ENCODE measurements at places on chromosomes 3 and 15. TPM values are rescaled to one million over a fixed set of nuclear protein-coding genes. Genes with fewer than 3 reads are reported as not detected.

TTC21A gene
- total RNA-seq = 4.3 TPM

INAFM2 gene
- total RNA-seq = 9.3 TPM

ADGRG7 gene
- 0.10 TPM for total RNA-seq

GNAT1 gene
- 0.20 TPM for total RNA-seq

FSIP1 gene
- total RNA-seq = 0.89 TPM

DPPA2 gene
- total RNA-seq = not detected

ACAD9 gene
- total RNA-seq = 52.1 TPM

GRCh38 chr3:116316771-116317170 lies 128.5 kb downstream of the LSAMP start:
- DNase-seq = no peak

- no peak for DNase-seq
Measured at GRCh38 chr3:5673521-5673920, 486.0 kb downstream of the EDEM1 start.

DNA sequence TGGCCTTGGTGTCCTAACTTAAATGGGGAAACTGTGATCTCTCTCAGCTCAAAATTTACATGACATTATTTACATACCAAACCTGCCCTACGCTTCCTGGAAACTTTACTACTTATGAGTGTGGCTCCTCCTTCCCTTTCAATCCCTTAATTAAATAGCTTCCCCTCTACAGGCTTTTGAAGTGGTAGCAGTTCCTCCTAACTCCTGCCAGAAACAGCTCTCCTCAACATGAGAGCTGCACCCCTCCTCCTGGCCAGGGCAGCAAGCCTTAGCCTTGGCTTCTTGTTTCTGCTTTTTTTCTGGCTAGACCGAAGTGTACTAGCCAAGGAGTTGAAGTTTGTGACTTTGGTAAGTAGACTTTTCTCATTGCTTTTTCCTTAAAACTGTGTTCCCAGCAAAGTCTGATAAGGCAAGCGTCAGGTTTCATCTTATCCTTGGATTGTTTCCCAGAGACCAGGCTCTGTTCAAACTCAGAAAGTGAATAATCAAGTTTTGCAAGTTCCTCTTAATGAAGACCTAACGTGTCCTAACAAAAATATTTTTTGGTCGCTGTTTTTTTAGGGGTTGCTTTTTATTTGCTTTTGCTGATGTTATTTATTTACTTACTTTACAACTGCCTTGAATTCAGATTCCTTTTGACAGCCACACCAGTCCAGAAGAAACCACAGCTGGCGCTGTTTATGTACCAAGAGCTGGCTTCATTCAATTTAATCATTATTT lies at the start of gene ACP3:
Gene ACP3 (plus strand): TSS at position 179 of the 720 bp plus-strand sequence. CDS start 50 bp downstream, at position 229.
- peak; percentile 65 for DNase-seq

GRCh38 chr3:119885746-119886530 lies 104.0 kb downstream of the NR1I2 start:
- no peak for DNase-seq

DNA sequence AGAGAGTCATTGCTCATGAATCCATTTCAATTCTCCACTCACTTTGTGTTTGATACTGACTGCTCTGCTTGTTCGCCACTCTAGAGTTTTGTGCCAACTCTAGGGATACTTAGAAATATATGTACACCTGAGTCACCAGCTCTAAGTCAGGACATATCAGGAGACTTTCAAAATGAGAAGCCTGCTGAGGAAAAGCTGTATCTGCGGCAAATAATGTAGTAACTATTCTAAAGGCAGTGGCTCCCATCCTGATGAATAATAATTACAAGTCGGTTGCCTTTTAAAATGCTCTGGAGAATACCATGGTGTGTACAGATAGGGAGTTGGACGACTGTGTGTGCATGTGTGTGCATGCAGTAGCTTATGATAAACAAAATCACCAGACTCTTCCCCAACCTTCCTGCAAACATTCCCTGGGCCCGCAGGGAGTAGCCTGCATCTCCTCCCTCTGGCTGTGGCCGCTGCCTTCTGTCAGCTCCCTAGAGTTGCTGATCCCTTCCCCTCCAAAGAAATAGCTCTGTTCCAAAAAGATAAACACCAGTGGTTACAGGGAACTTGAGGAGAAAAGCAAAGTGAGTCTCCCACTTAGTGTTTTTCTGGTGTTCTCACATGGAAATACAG lies 346.3 kb upstream of the UMPS start:
- no peak for DNase-seq

GRCh38 chr3:63228677-63229076 lies 49.4 kb upstream of the SYNPR start:
- no peak for DNase-seq

- DNase-seq = no peak
Measured at GRCh38 chr3:142861926-142862325, 27.0 kb downstream of the PCOLCE2 start.

DNA sequence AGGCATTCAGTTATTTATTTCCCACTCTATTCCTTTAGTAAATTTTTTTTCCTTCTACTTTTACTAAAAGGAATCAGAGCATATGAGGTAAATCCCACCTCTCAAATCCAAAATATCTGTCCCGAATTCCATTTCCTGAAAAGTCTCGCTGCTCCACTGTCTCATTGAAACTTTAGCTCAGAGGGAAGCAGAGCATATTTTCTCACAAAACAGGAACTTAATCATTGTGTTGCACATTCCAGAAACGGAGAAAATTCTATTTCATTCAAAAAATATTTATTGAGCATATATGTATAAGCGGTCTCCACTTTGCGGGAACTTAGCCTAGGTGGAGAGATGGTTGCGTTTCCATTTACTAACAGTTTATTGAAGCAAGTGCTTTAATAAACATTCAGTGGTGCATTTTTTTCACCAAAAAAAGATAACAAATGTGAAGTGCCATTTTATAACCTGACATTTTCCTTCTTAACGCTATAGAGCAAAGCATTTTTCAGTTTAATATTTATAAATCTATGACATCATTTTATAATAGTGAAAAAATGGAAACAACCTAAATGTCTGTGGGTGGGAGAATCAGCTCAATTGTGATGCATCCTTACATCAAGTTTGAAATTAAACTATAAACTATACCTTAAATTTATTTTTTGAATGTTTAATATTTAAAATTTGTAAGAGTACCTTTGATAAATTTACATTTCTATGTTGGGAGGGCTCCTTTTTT lies 67.2 kb upstream of the CSTA start:
- no peak for DNase-seq

- DNase-seq = no peak
Measured at GRCh38 chr3:66418475-66418931, 82.3 kb downstream of the LRIG1 start.
